ENCODE measurements at places on chromosomes 7 and 10.
A peak's percentile ranks its signal among the peaks of the same experiment; 100 is the strongest.

DNA sequence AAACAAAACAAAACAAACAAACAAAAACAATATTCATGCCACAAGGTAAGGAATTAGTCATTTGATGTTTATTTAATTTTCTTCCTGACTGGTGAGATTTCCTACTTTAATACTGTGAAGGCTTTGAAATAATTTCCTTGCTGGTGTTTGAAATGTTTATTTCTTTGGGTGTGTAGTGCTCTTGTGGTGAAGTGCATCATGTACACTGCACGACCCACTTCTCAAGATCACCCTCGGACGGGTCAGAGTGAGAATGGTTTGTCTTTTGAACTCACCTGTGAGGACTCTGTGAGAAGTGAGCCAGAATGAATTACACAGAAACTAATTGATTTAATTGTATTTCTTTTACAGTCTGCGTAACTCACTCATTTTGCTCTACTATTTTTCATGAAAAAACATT lies 1211.5 kb downstream of the SORCS1 start:
- DNase-seq, result no peak

GRCh38 chr7:64373017-64373416 lies 59.3 kb downstream of the ZNF736 start:
- no peak for DNase-seq

- DNase-seq, result no peak
These were observed 24.8 kb downstream of the ARL4A start for GRCh38 chr7:12712236-12712635.

- peak; percentile 89 for DNase-seq
These were observed 245.9 kb downstream of the KCNMA1 start for GRCh38 chr10:77391605-77392235.

DNA sequence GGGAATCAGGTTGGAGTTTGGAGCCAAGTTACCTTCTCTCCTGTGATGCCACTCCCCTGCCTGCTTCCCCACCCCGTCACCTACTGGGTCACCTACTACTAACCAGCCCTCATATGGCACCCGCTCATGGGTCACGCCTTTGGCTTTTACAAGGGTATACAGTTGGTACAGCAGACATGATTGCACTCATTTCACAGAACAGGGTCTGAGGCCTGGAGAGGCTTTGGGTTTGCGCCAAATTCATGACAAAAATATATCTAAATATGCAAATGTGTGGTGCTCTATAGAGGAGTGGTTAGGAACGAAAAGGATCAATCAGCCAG lies 10.7 kb downstream of the CRYGN start:
- DNase-seq, result no peak

DNA sequence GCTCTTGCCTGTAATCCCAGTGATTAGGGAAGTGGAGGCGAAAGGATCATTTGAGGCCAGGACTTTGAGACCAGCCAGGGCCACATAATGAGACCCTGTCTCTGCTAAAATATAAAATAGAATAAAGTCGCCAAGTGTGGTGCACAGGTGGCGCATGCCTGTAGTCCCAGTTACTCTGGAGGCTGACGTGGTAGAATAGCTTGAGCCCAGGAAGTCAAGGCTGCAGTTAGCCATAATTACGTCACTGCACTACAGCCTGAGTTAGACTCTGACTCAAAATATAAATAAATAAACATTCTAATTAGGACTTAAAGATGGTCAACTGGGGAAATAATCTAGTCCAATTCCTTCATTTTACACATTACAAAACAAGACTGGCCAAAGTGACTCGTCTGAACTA lies 768 bp downstream of the CHCHD2 start:
- DNase-seq, result peak; percentile 81

DNA sequence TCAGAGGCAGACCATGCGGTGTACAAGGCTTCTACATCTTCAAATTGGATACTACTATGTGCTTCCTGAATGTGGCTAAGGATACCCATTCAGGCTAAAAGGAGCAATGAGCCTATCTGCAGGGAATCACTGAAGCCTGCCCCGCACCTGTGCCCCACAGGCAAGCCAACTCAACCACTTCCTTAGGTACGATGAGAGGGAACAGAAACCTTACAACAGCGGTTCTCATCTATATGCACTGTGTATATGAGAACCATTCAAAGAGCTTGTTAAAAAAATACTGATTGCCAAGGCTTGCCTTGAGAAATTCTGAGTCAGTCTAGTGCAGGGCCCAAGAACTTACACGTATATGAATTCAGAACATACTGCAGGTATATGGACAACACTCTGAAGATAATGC lies 679.6 kb downstream of the PARD3 start:
- no peak for DNase-seq

GRCh38 chr10:78212786-78213175 lies 179.1 kb downstream of the RPS24 start:
- no peak for DNase-seq

GRCh38 chr10:111390813-111391563 lies 314.2 kb downstream of the ADRA2A start:
- no peak for DNase-seq

- DNase-seq, result no peak
These were observed 19.1 kb downstream of the UBE2H start for GRCh38 chr7:129933627-129934026.

- no peak for DNase-seq
These were observed 72.2 kb upstream of the RHEB start for GRCh38 chr7:151591866-151592265.

GRCh38 chr7:36949711-36950600 lies 225.7 kb upstream of the AOAH start:
- peak; percentile 14 for DNase-seq

- DNase-seq, result no peak
These were observed 28.9 kb upstream of the TNRC18 start for GRCh38 chr7:5452470-5452899.

GRCh38 chr7:157700231-157701005 lies 363.6 kb downstream of the DNAJB6 start:
- no peak for DNase-seq

DNA sequence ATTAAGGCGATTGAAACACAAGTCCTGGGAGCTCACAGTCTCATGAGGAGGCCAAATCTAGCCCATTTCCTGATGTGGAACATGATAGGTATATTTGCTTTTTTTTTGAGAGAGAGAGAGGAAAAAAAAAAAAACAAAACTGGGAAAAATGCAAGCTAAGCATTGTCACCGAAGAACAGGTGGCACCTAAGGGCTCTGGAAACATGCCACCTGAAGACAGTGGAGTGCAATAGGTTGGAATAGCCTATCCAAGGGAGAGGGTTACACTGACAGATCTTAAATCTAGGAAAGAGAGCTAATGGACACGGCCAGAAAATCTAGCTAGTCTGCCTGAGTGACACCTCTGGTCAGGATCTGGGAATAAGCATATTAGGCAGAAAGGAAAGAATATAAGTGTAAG lies 110.2 kb downstream of the SRI start:
- no peak for DNase-seq

- peak; percentile 67 for DNase-seq
These were observed 34.8 kb downstream of the BTRC start for GRCh38 chr10:101388676-101389276.

GRCh38 chr7:55212838-55213237 lies 152.3 kb upstream of the LANCL2 start:
- DNase-seq, result no peak

DNA sequence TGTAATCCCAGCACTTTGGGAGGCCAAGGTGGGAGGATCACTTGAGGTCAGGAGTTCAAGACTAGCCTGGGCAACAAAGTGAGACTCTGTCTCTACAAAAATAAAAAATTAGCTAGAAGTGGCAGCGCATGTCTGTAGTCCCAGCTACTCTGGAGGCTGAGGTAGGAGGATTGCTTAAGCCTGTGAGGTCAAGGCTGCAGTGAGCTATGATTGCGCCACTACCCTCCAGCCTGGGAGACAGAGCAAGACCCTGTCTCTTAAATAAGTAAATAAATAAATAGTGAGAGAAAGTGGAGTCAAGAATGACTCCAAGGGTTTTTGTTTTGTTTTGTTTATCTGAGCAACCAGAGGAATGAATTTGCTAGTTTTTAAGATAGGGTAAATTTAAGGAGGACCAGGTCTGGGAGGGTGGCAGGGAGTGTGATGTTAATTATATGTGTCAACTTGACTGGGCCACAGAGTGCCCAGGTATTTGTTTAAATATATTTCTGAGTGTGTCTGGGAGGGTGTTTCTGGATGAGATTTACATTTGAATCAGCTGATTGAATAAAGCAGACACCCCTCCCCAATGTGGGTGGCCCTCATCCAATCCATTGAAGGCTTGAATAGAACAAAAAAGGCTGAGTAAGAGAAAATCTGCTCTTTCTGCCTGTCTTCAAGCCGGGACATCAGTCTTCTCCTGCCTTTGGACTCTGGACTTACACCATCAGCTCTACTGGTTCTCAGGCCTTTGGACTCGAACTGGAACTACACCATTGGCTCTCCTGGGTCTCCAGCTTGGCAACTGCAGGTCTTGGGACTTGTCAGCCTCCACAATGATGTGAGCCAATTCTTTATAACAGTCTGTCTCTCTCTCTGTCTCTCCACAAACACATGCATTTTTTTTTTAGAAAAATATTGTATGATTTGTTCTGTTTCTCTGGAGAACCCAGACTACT lies 23.5 kb downstream of the IMPDH1 start:
- peak; percentile 70 for DNase-seq

GRCh38 chr7:70949862-70950261 lies 182.1 kb upstream of the GALNT17 start:
- DNase-seq, result no peak

GRCh38 chr7:47442605-47442865 lies 139.4 kb downstream of the TNS3 start:
- DNase-seq, result peak; percentile 43

GRCh38 chr7:144628176-144628575 lies 207.7 kb downstream of the TPK1 start:
- DNase-seq, result no peak

- peak; percentile 94 for DNase-seq
These were observed 209.9 kb downstream of the ZNF365 start for GRCh38 chr10:62583876-62584615.

DNA sequence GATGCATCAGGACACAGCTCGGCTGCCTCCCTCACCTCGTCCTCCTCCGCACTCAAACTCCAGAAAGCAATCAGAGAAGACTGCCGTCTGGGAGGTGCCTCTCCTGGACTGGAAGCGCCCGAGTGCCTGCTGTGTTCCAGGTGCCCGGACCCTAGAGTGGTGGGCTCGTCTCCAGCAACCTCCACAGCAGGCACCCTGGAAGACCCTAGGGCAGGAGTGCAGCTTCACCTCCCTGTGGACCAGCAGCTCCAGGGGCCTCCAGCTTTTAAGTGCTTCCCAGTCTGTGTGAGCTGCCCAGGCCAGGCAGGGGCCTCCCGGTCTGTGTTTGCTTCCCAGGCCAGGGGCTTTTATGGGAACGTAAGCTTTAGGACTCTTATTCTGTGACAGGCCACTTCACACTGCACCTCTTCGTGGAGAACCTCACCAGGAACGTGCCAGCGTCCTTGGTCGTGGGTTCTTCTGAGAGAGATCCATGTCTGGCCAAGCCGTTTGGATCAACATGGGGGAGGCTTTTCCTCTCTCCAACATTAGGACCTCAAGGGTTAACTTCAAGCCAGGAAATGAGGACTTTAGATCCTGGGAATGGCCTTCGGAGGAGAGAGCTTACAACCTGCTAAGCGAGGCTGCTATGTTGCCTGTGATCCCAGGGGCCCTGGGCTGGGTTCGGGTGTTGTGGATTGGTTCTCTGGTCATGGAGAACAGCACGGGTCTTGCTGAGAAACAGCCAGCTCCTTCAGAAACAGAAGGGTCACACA lies 5.9 kb upstream of the PWWP2B start:
- DNase-seq, result no peak

- DNase-seq, result no peak
These were observed 571.6 kb downstream of the SH2D4B start for GRCh38 chr10:81109200-81109752.

DNA sequence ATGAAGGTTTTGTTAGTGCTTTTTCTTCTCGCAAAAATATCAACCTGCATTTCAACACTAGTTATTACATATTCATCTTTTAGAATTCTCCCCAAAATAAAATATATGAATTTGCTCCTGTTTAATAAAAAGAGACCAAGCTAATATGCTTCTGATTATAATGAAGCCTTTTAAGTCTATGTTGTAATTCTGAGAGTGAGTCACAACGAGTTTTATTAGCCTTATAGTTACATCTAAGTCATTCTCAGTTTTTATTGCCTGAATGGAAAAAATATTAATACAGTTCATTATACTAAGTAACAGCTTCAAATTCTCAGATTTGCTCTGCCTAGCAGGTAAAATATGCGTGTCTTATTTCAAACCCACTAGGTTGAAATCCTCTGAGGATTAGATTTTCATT lies 152.4 kb upstream of the CELF2 start:
- DNase-seq, result no peak

- no peak for DNase-seq
These were observed 23.3 kb downstream of the NPY start for GRCh38 chr7:24307326-24307725.

- DNase-seq, result no peak
These were observed 104.6 kb upstream of the GDF10 start for GRCh38 chr10:47195274-47195885.

DNA sequence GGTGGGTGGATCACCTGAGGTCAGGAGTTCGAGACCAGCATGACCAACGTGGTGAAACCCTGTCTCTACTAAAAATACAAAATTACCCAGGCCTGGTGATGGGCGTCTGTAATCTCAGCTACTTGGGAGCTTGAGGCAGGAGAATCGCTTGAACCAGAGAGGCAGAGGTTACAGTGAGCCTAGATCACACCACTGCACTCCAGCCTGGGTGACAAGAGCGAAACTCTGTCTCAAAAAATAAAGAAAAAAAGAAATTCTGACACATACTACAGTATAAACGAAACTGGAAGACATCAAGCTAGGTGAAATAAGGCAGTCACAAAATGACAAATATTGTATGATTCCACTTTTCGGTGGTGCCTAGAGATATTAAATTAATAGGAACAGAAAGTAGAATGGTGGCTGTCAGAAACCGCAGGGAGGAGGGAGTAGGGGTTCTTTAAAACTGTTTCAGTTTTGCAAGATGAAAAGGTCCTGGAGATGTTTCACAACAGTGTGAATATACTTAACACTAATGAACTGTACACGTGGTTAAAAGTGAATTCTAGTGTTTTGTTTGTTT lies 23.2 kb downstream of the PILRA start:
- no peak for DNase-seq

- no peak for DNase-seq
These were observed 36.5 kb downstream of the NPS start for GRCh38 chr10:127585519-127586023.

GRCh38 chr7:133461421-133461820 lies 208.5 kb downstream of the EXOC4 start:
- no peak for DNase-seq

DNA sequence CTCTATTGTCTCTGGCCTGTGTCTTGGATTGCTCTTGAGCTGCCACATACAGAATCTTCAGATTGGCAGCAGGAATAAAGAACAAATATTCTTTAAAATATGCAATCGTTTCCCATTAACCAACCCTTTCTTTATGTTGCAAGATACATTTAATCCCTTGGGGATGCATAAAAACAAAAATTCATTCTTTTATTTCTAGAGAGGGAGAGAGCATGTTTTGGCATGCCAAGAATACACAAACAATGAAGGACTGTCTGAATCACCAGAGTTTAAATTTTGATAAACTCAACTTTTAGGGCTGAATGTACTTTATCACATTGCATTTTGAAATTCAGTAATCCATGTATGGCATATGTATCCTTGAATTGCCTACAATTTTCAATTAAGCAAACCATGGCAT lies 154.3 kb upstream of the SEMA3D start:
- no peak for DNase-seq

GRCh38 chr7:117824592-117824991 lies 48.6 kb downstream of the CTTNBP2 start:
- DNase-seq, result no peak
